ENCODE measurements at places on chromosomes 7 and 10.

GRCh38 chr10:119361037-119361436, 153.7 kb downstream of the GRK5 start:
- no peak for DNase-seq

- no peak for DNase-seq
These were observed 19.5 kb upstream of the ABCB5 start for GRCh38 chr7:20595971-20596370.

DNA sequence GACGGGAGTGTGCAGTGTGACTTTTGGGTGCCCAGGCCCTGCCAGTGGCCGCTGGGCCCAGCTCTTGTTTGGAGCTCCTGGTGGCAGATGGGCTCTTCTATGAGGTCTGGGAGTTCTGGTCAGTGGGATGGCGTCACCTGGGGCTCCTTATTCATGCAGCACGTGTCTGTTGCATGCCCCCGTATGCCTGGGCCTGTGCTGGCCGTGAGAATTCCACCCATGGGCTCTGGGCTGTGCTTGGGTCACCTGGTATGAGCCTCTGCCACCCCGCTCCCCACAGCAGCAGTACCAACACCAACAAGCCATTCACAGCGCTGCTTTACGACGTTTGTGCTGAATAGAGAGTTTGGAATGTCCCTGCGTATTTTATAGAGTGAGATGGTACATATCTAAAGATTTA, 27.1 kb downstream of the INPP5A start:
- DNase-seq = no peak

- no peak for DNase-seq
These were observed 124.7 kb downstream of the LRRC18 start for GRCh38 chr10:48814933-48815332.

- DNase-seq = no peak
These were observed 72.3 kb downstream of the CHCHD3 start for GRCh38 chr7:133009426-133010252.

DNA sequence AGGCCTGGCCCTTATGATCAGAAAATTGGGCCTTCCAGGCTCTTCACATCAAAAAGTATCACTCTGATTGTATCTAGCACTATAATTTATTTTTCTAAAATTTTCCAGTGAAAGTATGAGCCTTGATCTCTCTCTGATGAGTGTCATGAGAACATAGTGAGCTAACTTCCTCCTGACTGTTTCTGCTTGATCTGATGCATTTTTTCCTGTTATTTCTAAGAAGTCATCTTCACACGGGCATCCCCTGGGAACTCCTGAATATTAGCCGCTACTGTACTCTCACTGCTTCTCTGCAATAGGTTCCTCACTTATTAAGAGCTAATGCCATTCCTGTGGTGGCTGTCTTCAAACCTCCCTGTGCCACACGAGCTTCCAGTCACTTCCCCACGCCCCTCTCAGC, 63.1 kb upstream of the ZPBP start:
- no peak for DNase-seq

DNA sequence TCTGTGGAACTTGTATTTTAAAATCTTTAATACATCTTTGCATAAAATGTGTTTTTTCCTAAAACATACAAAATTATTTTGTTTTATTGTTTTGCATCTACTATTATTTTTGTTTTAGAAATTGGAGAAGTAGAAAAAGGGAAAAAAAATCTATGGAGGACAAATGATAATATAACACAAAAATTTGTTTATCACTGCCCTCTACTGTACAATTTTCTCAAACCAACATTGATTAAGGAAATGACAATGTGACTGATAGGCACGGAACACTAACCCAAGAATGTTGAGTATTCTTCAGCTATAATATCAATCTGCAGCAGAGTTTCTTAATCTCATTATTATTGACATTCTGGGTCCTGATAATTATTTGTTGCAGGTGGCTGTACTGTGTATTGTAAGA, 9.5 kb upstream of the ING3 start:
- DNase-seq = peak; percentile 23

GRCh38 chr7:1187127-1187526, 27.1 kb upstream of the ZFAND2A start:
- no peak for DNase-seq

DNA sequence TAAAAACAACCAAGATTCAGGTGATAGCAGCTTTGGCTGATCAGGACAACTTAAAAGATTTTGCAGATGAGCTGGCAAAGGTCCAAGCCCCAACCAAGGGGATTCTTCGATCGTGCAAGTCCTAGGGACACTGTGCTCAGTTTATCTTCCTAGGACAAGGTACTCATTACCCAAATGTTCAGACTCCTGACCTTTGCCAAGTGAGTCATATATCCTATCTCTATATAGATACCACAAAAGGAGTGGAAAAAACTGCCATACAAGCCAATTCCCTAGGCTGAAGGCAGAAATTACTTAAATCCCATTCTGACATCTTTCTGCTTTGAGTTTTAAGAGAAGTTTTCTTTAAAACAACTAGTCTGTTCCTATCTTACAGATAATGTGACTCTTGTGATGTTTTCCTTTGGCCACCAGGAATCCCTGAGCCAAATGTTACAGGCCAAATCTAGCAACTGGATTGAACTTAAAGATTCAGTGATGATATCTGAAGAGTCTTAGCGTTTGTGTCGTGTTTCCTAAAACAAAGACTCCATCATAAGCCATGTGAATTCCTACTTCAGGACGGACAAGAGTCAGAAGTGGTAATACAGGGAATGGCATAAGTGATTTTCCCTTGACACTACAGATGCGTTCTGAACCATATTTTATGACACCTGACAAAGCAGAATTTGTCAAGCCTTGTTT, 142.6 kb upstream of the ASAH2 start:
- no peak for DNase-seq

- DNase-seq = no peak
These were observed 29.8 kb upstream of the PPP2R2D start for GRCh38 chr10:131870831-131871672.

GRCh38 chr10:102150970-102151773, 1.0 kb upstream of the NOLC1 start:
- no peak for DNase-seq

DNA sequence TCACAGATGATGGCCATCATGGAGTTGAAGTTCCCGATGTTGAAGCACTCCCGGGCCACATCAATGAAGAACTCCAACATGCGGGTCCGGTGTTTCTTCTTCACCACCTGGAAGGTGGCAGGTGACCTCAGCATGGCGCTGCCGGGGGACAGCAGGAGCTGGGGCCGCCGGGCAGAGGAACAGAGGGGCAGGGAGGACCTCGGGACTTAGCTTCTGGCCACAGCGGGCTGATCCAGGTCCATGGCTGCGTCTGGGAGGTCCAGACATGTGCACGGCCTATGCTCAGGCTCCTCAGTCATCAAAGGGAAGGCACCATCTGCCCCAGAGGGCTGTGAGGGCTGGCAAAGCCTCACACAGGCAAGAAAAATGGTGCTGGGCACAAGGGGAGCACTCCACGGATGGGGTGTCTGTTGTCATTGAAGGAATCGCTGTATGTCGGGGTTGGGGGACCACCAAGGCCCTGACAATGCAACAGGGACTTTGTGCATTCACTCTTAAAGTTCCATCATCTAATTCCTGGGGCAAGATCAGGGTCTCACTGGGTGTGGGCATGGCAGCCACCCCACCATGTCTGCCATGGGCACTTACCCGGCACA, 60.9 kb downstream of the CSGALNACT2 start:
- DNase-seq = no peak

DNA sequence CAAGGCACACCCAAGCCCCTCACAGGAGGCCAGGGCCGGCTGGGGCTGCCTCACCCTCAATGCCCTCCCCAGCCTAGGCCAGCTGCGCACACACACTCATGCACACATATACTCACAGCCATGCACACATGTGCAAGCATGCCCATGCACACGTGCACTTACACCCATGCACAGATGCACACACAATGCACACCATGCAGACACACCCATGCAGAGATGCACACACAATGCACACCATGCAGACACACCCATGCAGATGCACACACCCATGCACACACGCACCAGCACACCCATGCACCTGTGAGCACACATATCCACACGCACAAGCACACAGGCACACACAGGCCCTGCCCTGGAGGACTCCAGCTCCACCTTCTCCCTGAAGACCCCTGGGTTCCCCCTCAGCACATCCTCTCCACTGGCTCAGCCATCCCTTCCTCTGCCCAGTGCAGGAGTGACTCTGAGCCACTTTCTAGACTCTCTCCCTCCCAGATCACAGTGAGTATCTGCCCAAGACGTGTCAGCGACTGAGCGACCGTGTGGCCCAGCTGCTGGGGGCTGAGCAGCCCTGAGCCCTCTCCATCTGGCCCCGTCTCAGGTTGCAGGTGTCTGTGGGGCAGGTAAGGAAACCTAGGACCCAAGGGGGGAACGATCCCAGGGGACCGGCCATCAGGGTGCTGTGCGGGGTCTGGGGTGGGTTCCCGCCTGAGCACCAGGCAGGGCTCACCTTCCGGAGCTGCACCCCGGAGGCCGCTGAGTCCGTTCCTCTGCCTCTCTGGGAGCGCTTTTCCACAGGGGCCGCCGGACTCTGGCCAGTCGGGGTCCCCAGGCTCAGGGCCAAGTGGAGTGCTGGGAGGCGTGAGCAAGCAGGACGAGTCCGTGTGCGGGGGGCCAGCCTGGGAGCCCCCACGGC, 25.8 kb downstream of the AP5Z1 start:
- no peak for DNase-seq

DNA sequence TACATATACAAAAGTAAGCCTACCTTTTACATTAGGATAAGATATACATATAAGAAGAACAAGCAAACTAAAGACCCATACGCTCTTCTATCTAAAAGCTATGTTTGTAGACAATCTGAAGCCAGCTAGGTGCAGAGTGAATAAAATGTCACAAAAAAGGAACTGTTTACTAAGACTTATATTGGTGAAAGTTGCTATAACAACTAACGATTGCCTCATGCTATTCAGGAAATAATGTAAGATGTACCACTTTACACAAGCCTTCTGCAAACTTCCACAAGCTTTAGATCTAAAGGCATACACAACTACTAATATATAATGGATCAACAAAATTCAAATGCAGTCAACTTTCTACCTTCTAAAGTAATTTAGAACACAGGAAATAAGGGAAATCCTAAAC, 175.1 kb downstream of the SRPK2 start:
- no peak for DNase-seq

Data from K562 (cell line).